T-helper 17 cell (primary cell): ENCODE measurements at places on chromosomes 7 and 10.

- DNase-seq, result no peak
Observed at GRCh38 chr7:83410989-83411591, 237.8 kb downstream of the SEMA3E start.

DNA sequence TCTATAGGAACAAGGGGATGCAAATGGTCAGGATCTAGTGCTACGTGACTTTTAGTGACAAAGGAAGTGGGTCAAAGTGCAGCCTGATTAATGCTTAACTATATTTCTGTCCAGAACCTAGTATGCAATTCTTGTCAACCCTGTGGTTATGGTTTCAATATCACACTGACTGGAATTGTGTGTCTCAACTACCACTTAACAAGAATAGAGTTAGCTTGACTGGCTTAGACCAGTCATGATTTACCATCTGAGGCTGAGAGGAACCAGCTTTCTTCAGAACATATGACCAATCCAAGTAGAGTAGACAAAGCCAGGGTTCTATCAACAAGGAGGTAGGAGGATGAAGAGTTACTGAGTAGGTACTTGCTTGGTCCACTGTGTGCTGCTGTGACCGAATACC lies 54.4 kb downstream of the MYPN start:
- DNase-seq, result no peak

GRCh38 chr7:33671531-33672262 lies 233.6 kb upstream of the BMPER start:
- DNase-seq, result no peak

- DNase-seq, result no peak
Observed at GRCh38 chr7:158749396-158749795, 44.8 kb upstream of the NCAPG2 start.

DNA sequence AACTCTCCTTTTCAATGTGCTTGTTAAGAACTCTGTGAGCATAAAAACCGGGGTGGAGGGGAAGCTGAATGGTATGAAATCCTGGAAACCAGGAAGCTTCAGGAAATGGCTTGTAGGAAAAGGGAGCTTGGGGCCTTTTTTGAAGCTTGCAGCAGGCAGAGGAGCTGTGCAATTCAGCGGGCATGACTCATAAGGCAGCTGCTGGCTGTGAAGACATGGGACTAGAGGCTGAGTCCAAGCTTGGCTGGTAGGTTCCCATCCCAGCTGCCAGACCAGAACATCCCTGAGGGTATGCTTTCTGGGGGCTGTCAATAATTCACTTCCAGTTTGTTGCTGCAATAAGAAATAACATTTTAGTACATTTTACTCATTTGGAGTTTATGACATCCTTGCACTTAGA lies 36.8 kb upstream of the CDC14C start:
- DNase-seq, result no peak

GRCh38 chr10:92239600-92240288 lies 51.1 kb downstream of the CPEB3 start:
- peak; percentile 13 for DNase-seq

GRCh38 chr10:60281792-60282353 lies 107.8 kb downstream of the ANK3 start:
- DNase-seq, result no peak

DNA sequence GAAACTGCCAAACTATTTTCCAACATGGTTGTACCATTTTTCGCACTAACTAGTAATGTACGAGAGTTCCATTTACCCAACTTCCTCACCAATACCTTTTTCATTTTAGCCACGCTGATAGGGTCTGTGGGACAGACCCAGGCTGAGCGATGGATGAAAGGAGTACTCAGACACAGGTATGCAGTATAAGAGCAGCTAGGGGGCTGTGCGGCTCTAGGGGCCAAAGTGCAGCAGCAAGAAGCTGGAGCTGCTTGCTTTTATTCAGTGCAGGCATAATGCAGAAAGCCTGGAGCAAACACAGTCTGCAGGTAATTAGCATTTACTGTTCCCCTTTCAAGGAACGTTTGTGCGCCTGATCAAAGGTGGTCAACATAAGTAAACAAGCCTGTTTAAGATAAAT lies 21.0 kb downstream of the UCMA start:
- DNase-seq, result no peak

- no peak for DNase-seq
Observed at GRCh38 chr7:81692146-81692905, 77.5 kb downstream of the HGF start.

DNA sequence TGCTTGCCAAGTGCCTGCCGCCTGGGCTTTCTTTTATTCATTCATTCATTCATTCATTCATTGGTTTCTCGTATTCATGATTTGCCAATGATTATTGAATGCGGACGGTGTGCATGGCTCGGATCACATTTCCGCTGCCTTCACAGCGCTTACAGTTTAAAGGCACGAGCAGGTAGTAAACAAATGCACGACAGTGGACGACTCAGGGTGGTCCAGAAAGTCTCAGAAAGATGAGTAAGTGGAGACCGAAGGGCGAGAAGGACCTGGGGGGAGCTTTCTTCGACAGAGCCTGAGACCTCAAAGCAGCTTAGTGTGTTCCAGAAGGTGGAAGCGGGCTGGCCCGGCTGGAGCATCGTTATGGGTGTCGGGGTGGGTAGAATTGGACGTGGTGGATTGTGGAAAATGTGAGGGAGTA lies 506 bp downstream of the MCM10 start:
- no peak for DNase-seq
